HFFc6 (cell line): ENCODE measurements at places on chromosomes 6 and 20. TPM values are rescaled to one million over a fixed set of nuclear protein-coding genes. Genes with fewer than 3 reads are reported as not detected.
A peak's percentile ranks its signal among the peaks of the same experiment; 100 is the strongest.

GRCh38 chr6:42049948-42050296 lies 402 bp upstream of the TAF8 start:
- no peak for DNase-seq

- no peak for DNase-seq
Observed at GRCh38 chr6:12621754-12622153, 94.8 kb upstream of the PHACTR1 start.

The IDH3B gene
- total RNA-seq, result 65.6 to 81.3 TPM (median 70.9 TPM) in 3 replicates

DNA sequence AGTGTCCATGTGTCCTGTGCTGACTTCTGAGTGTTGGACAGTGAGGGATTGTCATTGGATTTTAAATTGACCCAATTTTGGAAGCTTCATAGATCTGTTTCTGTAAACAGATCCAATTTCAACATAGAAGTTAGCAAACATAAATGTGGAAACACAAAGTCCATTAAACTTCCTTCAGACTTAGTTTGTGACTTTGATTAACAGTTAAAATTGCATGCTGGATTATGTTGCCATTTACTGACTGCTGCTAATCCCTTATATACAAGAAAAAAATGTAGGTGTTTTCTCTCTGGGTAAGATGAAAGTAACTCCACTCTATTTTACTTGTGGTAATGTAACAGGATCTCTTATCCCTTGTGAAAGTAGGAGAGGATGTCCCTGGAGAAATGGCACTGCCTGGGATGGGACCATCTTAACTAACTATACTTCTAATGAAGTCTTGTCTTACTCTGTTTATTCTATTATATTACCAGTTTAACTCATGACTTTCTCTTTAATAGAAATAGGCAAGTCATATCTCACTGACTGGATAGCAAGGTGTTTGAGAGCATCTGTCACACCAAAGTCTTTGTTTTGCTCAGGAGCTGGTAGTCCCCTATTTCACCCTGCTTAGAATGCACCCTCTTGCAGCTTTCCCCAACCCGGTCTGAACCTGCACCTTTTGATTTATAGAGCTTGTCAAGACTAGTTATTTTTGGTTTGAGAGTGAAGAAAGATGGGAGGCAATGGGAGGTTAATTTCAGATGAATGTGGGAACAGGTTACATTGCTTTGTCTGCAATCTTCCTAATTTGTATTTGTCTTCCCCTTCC lies 7.2 kb downstream of the TPX2 start:
- no peak for DNase-seq

The CDC40 gene
- 17.3 to 19.8 TPM (median 19.2 TPM) in 3 replicates for total RNA-seq

DNA sequence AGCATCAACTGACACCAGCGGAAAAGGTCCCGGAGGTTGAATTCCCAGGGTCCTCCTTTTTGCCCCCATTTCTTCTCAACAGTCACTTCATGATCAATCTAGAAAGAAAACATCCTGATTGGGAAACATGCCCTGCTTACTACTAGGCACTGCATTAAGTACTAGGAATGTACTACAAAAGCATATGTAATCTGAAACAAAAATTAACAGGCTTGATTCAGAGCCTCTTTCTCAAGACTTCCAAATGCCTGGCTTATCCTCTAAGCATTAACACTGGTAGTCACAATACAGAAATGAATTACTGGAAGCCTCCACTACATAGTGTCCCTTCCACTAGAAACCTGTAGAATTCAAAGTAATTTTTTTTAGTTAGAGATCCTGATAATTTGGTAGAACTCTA lies 84.5 kb upstream of the LYRM2 start:
- DNase-seq, result no peak

The SLC17A3 gene
- total RNA-seq, result not detected in 3 replicates

DNA sequence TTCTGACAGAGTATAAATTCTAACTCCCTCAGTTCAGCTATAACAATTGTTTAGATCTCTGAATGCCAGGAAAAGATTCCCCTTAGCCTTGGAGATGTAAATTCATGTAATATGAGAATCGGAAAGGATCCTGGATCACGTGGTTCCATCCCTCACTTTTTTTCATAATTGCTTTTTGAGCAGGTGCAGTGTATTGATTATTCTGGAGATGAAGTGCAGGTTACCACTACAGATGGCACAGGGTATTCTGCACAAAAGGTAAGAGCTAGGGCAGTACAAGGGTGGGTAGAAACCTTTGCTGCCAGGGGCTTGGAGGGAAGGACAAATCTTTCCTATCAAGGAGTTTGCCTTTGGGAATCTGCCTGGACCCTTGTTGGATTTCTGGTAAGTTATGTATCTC lies 52.7 kb downstream of the KDM1B start:
- DNase-seq, result no peak

GRCh38 chr6:64081453-64081852 lies 445.9 kb downstream of the PHF3 start:
- DNase-seq, result no peak

The FOXF2 gene
- total RNA-seq, result 17.2 to 31.8 TPM (median 18.5 TPM) in 3 replicates

The DLK2 gene
- total RNA-seq, result 1.5 to 2.4 TPM (median 2.1 TPM) in 3 replicates

The RAD21L1 gene
- 0.39 to 0.89 TPM (median 0.48 TPM) in 3 replicates for total RNA-seq

The PRDM1 gene
- 8.4 and 9.3 TPM in 2 replicates for total RNA-seq

The HSPA1L gene
- 1.4 to 1.9 TPM (median 1.7 TPM) in 3 replicates for total RNA-seq

DNA sequence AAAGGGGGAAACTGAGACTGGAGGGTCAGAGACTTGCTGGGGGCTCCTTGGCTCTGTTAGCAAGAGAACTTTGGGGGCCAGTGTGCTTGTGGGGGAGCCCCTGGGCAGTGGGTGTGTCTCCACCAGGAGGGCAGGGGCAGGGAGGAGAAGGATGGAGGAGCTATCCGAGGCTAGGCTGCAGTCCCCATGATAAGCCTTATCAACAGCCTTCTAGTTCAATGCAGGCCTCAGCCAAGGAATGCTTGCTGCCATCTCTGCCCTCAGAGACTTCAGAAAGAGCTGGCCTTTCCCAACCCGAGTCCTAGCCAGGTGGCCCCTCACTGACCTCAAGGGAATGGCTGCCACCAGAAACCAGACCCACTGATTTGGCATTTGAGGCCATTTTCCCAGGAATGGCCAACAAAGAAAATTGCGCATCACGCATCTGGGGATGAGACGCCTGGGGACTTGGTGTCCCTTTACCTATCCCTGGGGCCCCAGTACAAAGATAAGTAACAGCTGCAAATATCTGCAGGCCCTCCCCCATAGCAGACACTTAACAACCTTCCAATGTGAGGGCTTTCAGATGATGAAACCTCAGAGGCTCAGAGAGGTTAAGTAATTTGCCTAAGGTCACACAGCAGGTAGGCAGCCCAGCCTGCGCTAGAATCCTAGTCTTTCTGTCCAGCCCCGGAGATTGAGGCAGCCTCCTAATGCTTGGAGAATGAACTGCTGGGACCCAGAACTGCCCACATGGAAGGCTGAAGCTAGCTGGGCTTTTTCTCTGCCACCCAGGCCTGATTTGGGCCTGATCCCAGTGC lies 4.9 kb downstream of the TGM2 start:
- DNase-seq, result no peak

- no peak for DNase-seq
Observed at GRCh38 chr20:59984541-59984940, 26.3 kb downstream of the CDH26 start.

DNA sequence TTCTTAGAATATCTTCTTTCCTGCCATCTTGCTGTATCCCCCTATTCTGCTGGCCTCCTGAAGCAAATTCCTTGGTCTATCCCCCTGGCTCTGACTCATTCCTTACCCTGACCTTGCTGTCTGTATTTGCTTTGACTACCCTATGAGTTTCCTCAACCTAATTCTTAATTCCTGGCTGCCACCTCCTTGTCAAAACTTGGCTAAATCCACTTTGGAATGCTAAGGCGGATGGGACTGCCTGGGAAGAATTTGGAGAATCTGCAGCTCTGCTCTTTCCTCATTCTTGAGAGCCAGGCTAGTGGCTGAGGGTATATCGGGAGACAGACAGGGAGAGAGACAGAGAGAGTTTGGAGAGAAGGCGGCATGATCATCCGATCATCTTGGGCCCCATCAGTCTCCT lies 24.4 kb downstream of the CAP2 start:
- DNase-seq, result peak; percentile 91

DNA sequence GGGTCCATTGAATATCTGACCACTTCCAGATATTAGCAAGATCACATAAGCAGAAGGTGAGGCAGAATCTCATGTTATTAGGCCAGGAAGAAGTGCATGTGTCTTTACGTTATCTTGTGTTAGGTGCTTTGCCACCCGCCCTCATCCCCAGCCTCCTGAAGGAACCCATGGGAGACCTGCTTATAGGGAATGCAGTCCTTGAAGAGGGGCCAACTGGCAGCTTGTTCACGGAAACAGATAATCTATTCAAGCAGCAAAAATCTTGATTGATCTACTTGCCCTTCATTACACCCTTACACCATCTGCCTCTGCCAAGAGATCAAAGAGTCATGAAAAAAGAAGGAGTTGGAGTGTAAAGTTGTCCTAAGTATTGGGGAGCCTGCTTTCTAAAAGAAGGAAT lies 576.4 kb downstream of the HTR1B start:
- DNase-seq, result no peak

GRCh38 chr20:62616728-62617621 lies 25.3 kb upstream of the SLCO4A1 start:
- peak; percentile 31 for DNase-seq

- peak; percentile 60 for DNase-seq
Observed at GRCh38 chr6:14228571-14228970, 111.0 kb downstream of the CD83 start.

The ECT2L gene
- total RNA-seq, result not detected in 3 replicates

GRCh38 chr6:110337486-110337885 lies 20.7 kb downstream of the METTL24 start:
- DNase-seq, result no peak

- DNase-seq, result no peak
Observed at GRCh38 chr20:50360218-50360672, 149.9 kb upstream of the PTPN1 start.

DNA sequence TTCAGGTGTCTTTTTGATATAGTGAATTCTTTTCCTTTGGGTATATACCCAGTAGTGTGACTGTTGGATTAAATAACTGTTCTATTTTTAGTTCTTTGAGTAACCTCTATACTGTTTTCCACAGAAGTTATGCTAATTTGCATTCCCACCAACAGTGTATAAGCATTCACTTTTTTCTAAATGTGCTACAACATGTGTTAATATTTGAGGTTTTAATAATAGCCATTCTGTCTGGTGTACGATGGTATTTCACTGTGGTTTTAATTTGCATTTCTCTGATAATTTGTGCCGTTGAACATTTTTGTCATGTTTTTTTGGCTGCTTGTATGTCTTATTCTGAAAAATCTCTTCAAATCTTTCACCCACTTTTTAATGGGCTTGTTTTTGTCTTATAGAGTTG lies 563.5 kb downstream of the GRIK2 start:
- no peak for DNase-seq
